ENCODE measurements at places on chromosomes 12 and 14. TPM values are rescaled to one million over a fixed set of nuclear protein-coding genes. Genes with fewer than 3 reads are reported as not detected.

DNA sequence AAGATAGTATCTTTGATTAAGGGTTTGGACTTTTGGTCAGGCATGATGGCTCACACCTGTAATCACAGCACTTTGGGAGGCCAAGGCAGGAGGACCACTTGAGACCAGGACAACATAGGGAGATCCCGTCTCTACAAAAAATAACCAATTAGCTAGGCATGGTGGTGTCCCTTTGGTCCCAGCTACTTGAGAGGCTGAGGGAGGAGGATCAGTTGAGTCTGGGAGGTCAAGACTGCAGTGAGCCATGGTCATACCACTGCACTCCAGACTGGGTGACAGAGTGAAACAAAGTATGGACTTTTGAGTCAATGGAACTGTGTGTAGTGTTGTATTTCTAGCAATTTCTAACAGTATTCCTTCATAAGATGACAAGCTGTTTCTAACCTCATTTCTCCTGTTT is 38.7 kb upstream of the CCDC88C start:
- peak overlapping the region; percentile 46 for H3K27ac ChIP-seq
- no peaks in the 10 kb centered on the region for H3K27me3 ChIP-seq
- peaks cover 43% of the 10 kb centered on the region for H3K36me3 ChIP-seq
- no peak for DNase-seq
- H3K4me3 ChIP-seq = no peak overlapping the region

- H3K4me3 ChIP-seq = no peak overlapping the region
- DNase-seq = no peak
- H3K4me1 ChIP-seq = no peaks in the 10 kb centered on the region
- H3K27ac ChIP-seq = no peak overlapping the region
Measured at GRCh38 chr12:127052511-127053232, 1214.3 kb upstream of the TMEM132C start.

DNA sequence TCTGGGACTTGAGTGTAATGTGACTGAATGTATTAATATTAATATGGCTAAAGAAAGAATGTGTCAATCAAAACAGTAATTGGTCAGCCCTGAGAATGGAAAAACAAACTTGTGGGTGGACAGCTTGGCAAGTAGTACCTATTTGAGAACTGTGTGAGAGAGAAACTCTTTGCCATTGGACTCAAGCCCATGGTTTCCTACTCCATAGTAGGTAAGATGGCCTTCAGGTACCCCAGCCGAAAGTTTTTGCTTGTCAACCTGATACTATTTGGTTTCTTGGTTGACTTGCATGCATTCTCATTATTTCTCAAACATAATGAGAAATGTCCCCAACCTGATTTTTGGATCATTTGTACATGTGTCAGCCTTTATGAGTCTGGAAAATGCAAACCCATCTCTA is 391.1 kb downstream of the MDGA2 start:
- no peaks in the 10 kb centered on the region for H3K36me3 ChIP-seq
- H3K4me1 ChIP-seq = peaks cover 16% of the 10 kb centered on the region
- H3K4me3 ChIP-seq = no peak overlapping the region
- H3K27me3 ChIP-seq = no peaks in the 10 kb centered on the region

DNA sequence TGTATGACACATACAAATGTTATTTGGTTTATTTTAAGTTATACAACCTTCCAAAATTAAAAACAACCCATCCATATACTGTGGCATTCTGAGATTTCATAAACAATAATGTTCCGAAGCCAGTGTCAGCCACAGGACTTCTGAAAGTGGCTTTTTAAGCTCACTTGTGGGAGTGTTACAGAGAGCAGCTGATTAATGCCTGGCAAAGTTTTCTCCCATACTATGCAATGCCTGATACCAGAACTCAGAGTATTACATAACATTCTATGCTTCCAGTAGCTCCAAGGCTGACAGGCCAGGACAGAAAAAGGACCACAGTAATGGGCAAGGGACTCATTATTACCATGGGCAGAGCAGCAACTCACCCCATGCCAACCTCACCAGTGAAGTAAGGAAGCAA is 29.3 kb downstream of the NELL2 start:
- no peak overlapping the region for H3K4me3 ChIP-seq
- no peaks in the 10 kb centered on the region for H3K27me3 ChIP-seq
- peaks cover 3% of the 10 kb centered on the region for H3K4me1 ChIP-seq
- no peak for DNase-seq

DNA sequence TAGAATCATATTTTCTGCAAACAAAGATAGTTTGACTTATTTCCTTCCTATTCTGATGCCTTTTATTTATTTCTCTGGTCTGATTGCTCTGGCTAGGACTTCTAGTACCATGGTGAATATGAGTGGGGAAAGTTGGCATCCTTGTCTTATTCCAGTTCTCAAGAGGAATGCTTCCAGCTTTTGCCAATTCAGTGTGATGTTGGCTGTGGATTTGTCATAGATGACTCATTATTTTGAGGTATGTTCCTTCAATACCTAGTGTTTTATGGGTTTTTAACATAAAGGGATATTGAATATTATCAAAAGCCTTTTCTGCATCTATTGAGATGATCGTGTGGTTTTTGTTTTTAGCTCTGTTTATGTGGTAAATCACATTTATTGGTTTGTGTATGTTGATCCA is 139.4 kb upstream of the CNTN1 start:
- H3K4me1 ChIP-seq = peaks cover 5% of the 10 kb centered on the region
- H3K27me3 ChIP-seq = peaks cover 3% of the 10 kb centered on the region
- no peak overlapping the region for H3K27ac ChIP-seq
- H3K36me3 ChIP-seq = no peaks in the 10 kb centered on the region

GRCh38 chr12:109710747-109711595 is 2.7 kb upstream of the FAM222A start:
- peak overlapping the region; percentile 69 for H3K27ac ChIP-seq
- H3K4me1 ChIP-seq = peaks cover 29% of the 10 kb centered on the region
- DNase-seq = no peak
- no peaks in the 10 kb centered on the region for H3K36me3 ChIP-seq
- no peak overlapping the region for H3K4me3 ChIP-seq

- H3K4me1 ChIP-seq = no peaks in the 10 kb centered on the region
- H3K4me3 ChIP-seq = no peak overlapping the region
- H3K36me3 ChIP-seq = no peaks in the 10 kb centered on the region
- H3K27me3 ChIP-seq = no peaks in the 10 kb centered on the region
Measured at GRCh38 chr12:33533527-33533926, 93.9 kb upstream of the SYT10 start.

DNA sequence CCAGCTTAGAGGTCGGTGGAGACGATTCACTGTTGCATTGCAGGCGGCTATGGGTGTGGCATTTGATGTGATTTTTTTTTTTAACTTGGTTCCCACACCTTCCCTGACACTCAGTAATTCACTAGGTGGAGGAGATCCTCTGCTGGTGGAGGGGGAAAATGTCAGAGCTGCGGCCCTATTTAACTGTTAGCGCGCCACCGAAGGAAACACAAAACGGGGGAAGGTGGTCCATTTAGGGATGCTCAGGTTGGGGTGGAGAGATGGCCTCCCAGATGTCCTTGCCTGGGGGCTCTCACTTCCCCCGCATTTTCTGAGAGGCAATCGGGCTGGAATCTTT is 4.3 kb upstream of the HOXC12 start:
- H3K27me3 ChIP-seq = peaks cover 97% of the 10 kb centered on the region
- H3K4me3 ChIP-seq = no peak overlapping the region
- no peaks in the 10 kb centered on the region for H3K4me1 ChIP-seq
- H3K36me3 ChIP-seq = no peaks in the 10 kb centered on the region

DNA sequence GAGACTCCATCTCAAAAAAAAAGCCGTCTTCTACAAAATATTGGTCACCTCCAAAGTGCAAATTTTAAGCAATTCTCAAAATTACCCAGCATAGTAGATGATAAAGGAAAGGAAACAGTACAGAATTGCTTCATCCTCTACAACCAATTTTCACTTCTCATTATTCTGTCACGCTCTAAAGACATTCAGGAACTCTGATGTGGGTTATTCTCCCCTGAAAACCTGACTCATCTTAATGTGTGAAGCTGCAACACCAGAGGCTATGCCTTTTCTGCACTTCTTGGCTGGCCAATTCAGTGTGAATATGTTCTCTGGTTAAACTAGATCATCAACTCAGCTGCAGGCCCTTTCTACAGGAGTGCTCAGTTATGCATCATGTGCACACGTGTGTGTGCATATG is 11.0 kb downstream of the PTGER2 start:
- H3K36me3 ChIP-seq = peaks cover 4% of the 10 kb centered on the region
- no peak overlapping the region for H3K4me3 ChIP-seq
- H3K4me1 ChIP-seq = peaks cover 10% of the 10 kb centered on the region
- DNase-seq = no peak

Gene GPR68
- 0.87 TPM for total RNA-seq

Data from progenitor cell of endocrine pancreas (in vitro differentiated cells).